ENCODE measurements at places on chromosomes 3 and 15.

- DNase-seq = no peak
Measured at GRCh38 chr3:161498259-161498921, 1.8 kb downstream of the OTOL1 start.

DNA sequence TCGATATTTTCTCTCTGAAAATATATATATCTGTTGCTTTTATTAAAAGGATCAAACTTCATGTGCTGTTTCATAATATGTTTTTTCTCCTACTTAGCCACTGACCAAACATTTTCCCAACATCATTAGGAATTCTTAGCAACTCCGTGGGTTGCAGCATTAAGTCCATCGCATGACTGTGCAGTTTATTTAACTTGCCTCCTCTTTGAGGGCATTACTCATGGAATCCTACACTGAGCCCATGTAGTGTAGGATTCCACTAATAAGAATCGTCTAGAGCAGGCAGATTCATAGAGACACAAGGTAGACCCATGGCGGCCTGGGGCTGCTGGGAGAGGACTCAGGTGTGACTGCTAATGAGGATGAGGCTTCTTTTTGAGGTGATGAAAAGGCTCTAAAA is 49.3 kb downstream of the CMTM6 start:
- DNase-seq = no peak

DNA sequence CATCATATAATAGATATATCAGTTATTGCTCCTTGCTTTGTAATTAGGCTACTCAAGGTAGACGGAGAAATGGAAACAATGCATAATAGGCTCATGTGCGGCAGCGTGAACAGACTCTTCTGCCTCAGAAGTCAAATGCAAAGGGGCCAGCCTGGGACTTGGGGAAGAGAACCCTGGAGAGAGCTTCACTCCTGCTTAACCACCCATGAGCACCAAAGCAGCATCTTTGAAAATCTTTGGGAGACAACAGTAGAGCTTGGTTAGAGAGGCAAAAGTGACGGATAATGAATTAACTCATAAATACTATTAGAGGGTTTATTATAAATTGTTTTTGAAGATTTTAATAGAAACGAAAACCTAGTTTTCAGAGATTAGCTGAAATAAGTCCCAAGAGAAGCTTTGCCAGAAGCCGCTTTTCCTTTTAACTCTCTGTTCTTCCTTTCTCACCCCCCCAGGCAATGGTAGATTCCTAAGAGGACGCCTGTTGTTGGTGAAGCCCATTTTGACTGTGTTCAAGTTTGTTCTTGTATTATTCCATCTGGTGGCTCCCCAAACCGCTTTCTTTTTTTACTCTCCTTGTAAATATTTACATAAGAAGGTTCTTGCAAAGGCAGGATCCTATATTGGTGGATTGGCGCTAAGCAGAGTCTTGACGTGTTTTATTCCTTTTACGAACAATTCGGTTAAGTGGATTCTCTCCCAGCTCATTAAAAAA is 196.0 kb upstream of the TPRG1 start:
- DNase-seq = no peak

GRCh38 chr3:158702815-158703481 is 29.3 kb downstream of the RARRES1 start:
- DNase-seq = no peak

DNA sequence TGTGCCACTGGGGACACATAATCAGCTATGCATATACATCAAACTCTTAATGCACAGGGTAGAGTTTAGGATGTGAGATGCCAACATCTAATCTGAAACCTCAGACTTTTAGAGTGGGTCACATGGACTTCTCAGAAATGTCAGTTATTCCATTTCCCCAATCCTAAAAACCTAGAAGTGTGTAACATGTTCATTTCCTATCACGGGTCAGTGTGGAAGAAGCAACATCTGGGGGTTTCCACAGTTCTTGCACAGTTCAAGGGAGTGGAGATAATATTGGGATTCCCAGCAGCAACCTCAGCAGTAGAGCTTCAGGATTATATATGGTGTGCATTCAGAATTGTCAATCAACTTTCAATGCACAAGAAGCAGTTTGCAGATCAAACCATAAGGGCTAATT is 44.4 kb upstream of the SPRED1 start:
- no peak for DNase-seq

DNA sequence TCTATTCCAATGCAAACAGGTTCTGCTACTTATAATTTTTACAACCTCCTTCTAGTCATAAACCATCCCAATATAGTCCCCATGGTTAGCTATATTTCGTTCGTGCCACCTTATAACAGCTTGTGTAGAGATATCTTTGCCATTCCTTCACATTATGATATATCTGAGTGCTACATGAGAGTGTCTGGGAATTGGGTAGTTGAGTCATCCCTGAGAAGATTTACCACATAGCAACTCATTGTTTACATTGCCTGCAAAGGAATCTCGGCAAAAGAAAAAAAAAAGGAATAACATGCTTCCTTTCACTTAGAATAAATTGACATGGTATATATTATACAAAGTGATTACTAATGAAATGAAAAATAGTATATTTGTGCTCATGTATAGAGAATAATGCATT is 86.0 kb upstream of the VGLL3 start:
- DNase-seq = no peak

DNA sequence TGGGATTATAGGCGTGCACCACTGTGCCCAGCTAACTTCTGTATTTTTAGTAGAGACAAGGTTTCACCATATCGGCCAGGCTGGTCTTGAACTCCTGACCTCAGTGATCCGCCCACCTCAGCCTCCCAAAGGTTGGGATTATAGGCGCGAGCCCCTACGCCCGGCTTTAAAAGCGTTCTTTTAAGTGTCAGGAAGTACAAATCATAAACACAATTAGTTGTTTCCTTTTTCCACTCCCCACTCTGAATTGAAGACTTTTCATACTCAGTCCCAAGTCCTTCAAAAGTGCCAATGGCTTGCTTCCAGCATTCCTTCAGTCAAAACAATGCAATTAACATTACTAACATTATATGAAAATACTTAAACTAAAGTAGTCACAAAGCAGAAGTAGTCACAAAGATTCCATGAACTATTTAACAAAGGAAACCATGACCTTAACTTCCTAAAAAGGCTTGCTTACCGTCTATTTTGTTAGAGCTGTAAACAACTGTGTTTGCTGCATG is 8.1 kb downstream of the WDR82 start:
- no peak for DNase-seq

GRCh38 chr3:15152184-15152583 is 53.2 kb upstream of the RBSN start:
- no peak for DNase-seq

- no peak for DNase-seq
Measured at GRCh38 chr3:189776149-189776824, 145.1 kb downstream of the TP63 start.

DNA sequence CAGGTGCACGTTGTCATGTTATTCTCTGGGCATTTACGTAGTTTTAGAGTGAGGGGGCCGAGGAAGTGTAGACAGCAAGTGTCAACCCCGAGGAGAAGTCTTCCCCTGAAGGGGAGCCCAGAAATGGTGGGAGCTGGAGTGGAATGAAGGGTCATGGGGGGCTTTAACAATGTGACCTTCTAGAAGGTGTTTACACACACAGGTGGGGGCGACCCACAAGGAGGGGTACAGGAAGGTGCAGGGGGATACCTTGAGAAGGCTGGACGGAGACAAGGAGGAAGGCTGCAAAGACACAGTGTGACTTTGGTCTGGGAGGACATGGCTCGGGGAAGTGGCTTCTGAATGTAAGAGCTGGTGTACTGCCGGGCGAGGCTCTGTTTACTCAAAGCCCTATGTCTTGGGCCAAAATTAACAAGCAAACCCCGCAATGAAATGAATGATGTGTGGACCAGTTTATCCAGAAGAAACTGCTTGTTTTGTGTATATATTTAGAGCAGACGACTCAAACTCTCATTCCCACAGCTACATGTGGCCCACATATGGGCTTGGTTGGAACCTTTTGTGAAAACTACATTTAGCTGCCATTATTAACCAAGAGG is 18.7 kb downstream of the TRPM1 start:
- DNase-seq = no peak

GRCh38 chr3:14113965-14114635 is 10.6 kb downstream of the CHCHD4 start:
- DNase-seq = no peak

DNA sequence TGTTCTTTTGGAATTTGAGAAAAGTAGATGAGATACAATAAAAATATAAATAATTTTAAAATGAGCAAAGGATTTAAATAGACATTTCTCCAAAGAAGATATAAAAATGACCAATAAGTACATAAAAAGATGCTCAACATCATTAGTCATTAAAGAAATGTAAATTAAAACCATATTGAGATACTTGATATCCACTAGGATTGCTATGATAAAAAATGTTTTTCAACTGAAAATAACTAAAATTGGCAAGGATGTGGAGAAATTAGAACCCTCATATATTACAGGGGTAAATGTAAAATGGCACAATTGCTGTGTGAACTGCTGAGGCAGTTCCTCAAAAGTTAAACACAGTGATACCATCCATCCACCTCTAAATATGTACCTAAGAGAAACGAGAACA is 38.8 kb downstream of the LRRFIP2 start:
- no peak for DNase-seq

GRCh38 chr3:39295184-39295775 is 15.4 kb upstream of the CX3CR1 start:
- no peak for DNase-seq

DNA sequence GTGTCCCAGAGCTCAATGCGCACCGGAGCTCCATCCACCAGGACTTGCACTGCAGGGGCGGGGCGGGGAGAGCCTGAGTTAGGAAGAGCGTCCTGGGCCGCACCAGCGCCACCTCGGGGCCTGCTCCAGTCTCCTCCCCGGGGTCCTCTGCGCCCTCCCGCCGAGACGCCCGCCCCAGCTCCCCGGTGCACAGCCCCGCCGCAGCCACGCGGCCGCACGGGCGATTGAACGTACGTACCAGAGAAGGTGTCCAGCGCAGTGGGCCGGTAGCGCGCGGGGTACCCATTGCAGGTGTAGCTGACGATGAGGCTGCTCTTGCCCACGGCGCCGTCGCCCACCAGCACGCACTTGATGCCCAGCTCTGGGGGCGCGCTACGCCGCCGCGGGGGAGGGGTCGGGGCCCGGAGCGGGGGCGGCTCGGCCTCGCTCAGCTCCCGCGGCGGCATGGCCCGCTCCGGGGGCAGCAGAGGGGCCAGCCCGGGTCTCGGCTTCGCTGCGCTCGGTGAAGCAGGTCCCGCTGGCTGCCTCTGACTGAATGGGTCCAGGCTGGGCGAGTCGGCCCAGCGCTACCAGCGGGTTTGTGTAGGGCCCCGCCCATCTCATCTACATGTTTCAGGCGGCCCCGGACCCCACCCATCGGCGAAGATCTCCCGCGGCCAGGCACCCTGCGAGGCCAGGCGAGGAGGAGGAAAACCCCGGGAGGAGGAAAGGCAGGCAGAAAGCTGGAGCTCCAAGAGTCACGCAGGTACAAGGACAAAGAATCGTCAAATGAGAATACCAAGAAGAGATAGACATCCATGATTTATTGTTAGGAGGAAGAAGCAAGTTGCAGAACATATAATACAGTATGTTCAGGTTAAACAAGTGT is at the start of gene RHOV:
TSS of gene RHOV (minus strand) at position 541 of the 868 bp plus-strand sequence. CDS start at position 446, 95 bp downstream.
- DNase-seq = no peak

GRCh38 chr3:80187981-80188380 is 420.2 kb upstream of the ROBO1 start:
- no peak for DNase-seq

DNA sequence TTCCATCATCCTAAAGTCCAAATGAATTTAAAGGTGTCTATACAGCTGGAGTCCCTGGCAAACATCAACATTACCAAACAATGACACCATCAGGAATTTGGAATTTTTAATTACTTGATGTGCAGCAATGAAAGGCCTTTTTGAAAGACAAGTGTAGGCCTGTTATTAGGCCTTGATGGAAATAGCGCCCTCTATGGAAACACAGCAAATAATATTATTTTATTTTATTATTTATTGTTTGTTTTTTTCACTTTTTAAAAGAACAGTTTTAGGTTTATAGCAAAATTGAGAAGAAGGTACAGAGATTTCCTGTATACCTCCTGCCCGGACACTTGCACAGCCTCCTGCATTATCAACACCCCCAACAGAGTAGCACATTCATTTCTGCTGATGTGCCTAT is 18.1 kb upstream of the OR5AC2 start:
- DNase-seq = no peak

GRCh38 chr15:57736591-57736990 is 30.1 kb downstream of the POLR2M start:
- no peak for DNase-seq

DNA sequence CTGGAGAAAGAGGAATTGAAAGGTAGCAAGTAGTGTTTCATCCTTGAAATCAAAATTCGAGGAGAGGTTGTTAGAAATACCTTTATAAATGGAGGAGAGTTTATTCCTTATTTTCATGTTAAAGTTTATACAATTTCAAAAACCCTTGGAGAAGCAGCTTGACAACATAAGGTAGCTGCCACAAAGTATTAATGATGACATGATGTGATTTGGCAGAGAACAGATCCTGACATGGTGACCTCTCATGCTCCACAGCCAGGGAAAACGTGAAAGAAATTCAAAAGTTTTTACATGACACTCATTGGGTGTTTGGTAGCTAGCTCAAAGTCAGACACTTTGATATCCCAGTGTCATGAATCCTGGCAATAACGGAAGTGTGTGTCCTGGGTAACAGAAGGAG is 320.8 kb downstream of the GBE1 start:
- DNase-seq = no peak

DNA sequence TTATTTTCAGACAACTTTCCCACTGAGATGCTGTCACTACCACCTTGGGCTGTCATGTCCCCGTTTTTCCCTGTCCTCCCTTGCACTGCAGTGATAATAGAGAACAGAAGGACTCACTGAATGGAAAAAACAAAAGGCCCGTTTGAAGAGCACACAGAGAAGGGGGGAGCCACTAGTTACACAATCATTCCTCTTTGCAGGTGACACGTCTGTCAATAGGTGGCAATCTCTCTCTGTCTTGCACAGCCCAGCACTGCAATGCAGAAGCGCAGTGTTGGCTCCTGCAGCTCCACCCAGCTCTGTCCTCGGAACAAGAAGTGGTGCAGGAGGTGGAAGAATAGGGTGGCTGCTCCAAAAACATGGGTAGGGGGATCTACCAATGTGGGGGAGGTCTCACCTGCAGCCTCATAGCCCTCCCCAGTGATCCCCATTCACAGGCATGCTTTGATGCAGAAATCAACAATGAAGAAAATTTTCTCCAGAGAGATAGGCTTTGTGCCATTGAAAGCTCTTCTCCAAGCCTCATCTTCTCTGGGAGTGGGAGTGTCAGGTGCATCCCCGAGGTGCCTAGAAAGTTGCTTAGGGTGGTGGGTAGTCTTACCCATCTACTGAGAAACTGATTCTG is 31.8 kb downstream of the FSTL1 start:
- DNase-seq = no peak

GRCh38 chr3:120688121-120688520 is 6.1 kb upstream of the HGD start:
- no peak for DNase-seq

DNA sequence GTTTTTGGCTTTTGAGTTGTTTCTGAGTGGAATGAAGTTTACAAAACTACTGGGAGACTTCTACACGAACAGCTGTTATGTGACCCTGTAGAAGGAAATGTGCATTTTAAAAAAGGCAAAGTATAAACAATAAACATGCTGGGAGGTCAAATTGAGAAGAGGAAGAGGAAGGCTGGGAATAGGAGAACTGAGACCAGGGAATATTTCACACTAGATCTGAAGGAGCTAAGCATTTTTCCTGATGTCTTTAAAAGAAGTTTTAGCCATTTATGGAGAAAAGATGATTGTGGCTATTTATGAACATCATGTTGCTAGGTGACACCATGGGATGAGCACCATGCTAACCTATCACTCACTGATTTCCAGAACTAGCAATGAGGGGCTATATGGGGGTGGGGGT is 76.3 kb upstream of the FAM98B start:
- no peak for DNase-seq
